Kidney (tissue), 22 donors: ENCODE measurements at places on chromosomes 1 and 21.

DNA sequence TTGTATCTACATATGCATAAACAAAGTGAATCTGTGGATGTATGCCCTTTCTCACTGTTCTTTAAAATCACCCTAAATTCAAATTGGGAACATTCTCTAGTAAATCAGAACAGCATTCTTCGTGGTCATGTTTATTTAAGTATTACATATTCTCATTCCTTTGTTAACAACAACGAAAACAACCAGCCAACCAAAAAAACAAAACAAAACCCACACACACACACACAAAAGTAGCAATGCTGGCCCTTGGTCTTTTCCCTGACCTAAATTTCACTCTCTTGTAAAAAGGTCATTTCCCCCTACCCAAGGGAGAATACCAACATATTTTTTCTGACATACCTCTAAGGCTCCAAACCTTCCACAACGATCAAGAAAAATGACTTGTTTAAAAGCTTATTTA, 102.6 kb downstream of the NRIP1 start:
- no peak for DNase-seq

GRCh38 chr1:172041742-172042141, 200.4 kb downstream of the DNM3 start:
- DNase-seq, result no peak

DNA sequence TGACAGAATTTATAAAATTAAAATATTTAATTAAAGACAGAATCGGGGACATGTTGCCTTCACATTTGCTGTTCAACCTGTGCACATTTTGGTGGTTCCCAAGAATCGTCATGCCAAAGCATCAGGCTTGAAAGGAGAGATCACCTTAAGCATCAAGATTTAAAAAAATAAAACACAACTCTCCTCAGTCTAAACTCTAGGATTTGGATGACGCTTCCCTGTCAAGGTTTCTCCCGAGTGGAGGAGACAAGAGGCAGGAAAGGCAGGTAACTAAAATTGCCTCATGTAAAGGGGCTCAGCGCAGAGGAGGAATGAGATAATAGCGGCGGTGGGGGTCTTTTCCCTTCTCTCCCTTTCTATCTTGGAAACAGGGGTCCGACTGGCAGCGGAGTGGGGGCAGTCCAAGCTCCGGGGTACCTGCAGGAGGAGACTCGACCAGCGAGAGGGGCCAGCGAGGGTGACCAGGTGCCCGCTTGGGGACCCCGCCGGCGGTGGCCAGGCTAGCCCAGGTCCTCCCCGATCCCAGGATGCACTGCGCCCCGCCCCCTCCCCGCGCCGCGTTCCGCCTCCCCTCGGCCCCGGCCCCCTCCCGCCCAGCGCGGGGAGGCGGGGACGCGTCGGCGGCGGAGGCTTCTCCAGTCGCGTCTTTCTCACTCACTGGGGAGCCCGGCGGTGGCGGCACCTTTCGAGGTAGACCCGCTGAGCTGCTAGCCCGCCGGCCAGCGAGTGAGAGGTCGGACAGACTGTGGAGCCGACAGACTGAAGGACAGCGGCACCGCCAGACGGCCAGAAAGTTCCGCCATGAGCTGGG, at the start of gene FNBP1L:
FNBP1L (plus strand) TSS at position 638 of the 811 bp plus-strand sequence; CDS start at position 802, 164 bp downstream.
- DNase-seq, result peak; percentile 94

DNA sequence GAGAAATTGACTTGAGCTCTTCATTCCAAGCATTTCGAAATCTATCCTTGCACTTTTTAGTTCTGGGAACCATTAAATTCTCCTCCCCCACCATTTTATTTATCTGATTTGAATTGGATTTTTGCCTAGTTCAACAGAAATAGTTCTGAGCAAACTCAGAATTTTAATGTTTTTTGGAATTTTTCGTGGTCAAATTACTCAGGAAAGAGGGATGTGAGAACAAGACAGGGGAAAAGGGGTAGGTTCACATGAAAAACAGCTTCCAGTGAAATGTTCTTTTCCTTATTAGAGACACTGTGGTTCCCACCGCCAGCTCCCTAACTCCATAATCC, 5.7 kb upstream of the ZNF697 start:
- DNase-seq, result no peak

- DNase-seq, result no peak
Observed at GRCh38 chr1:36359911-36360550, 25.7 kb downstream of the STK40 start.
